NCI-H1417 treated with DMSO at 0.1 percent for 48 hours (cell line): ENCODE measurements at places on chromosomes 3 and 15.

DNA sequence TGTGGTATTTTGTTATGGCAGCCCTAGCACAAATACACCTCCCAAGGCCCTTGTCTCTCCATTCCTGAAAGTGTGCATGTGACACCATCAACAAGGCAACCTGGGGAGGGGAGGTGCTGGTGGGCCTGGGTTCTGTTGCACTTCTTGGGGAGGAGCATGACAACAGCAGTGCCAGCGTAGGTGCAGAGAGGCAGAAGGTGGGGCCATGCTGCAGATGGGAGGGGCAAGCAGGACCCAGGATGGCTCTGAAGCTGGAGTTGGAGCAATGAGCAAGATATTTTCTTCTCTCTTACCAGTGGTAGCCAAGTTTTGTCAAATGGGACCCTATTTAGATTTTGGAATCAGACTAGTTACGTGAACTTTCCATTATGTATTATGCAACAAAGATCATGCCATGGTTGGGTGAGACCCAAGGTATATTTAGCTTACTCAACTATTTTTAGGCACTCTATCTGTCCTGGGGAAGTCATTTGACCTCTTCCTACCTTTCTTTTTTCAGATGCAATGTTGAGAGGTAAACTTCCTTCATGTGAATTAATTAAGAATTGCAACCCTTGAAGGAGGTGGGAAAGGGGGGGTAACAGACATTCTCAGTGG is 3.4 kb downstream of the FYCO1 start:
- DNase-seq, result no peak

GRCh38 chr3:185511711-185512110 is 12.9 kb upstream of the TMEM41A start:
- DNase-seq, result no peak

DNA sequence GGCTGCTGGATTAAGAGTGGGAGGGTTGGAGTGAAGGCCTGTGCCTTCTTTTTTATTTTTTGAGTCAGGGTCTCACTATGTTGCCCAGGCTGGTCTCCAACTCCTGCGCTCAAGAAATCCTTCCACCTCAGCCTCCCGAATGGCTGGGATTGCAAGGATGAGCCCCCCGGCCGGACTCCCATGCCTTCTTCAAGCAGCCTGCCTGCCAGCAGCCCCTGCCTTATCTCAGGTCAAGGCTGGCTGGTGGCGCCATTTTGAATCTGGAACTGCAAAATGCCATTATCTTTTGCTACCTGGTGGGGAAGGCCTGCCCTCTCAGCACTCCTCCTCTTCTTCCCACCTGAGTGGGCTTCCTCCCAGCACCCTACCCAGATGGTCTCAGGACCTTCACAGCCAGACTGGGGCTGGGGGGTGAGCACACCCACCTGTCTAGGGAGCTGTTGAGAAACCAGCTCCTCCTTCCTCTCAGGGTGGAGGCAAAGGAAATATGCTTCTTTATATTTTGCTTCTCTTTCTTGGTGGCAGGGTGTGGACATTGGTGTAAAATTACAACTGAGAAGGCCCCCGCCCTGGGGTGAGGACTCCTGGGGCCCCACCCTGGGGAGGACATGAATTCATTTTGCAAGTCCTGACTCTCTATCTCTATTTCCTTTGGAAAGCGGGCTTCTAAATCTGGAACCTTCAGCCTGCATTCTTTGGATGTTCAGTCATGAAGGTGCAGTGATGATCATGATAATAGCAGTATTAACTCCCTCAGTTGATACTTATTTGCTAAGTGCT is 7.7 kb upstream of the FLNB start:
- no peak for DNase-seq

- no peak for DNase-seq
Observed at GRCh38 chr3:66673293-66673692, 172.5 kb upstream of the LRIG1 start.

DNA sequence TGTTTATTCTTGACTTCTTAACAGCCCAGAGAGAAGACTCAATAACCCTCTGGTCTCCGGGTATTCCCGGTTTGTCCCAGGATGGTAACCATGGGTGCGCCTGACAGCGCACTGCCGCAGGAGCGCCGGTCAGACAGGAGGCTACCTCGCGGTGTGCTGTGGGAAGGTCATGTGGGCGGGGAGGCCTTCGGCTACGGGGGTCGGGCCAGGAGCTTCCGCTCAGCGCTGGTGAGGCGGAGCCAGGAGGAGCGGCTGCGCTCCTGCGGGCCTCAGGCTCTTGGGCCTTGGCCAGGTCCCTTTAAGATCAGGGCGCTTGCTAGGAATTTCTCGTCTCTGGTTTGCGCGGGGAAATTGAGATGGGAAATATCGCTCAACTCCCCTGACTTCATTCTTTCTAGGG is 182.3 kb upstream of the NDN start:
- no peak for DNase-seq

GRCh38 chr15:80450811-80451321 is 46.7 kb downstream of the ARNT2 start:
- no peak for DNase-seq

GRCh38 chr15:99202176-99202552 is 47.2 kb downstream of the TTC23 start:
- no peak for DNase-seq

- DNase-seq, result no peak
Observed at GRCh38 chr3:191721390-191721861, 260.5 kb downstream of the PYDC2 start.

DNA sequence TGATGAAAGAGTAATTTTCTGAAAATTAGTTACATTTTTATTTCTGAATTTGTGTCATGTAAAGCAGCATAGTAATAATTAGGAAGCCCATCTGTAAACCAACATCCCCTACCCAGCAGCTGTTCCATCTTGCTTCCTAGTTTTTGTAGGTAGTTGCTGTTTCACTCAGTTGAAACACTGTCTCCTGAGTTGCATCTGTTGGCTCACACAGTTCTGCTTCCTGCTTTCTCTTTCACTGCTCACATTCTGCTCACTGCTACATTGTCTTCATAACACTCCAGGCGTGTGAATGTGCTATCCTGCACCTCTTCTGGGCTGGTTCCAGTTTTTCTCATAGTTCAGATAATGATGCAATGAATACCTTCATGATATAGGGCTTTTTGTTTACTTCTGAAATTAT is 123.4 kb downstream of the EPHB1 start:
- DNase-seq, result no peak

GRCh38 chr15:87144775-87145174 is 1065.1 kb downstream of the AGBL1 start:
- DNase-seq, result no peak

- no peak for DNase-seq
Observed at GRCh38 chr3:24494618-24495325, at the start of gene THRB. Gene THRB (minus strand): TSS chr3:24494850.

DNA sequence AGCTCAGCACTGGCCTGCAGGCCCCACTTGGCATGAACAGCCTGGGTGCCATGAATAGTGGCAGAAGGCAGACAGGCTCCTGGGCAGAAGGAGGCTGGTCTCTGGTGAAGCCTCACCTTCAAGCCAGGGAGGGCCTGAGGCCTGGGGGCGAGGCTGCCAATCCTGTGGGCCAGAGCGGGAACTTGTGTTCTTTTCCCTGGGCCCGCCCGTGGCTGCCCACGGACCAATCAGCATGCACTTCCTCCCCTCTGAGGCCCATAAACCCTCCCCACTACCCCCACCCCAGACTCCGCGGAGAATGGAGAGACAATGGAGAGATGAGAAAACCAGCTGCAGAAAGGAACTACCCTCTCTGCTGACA is 283.8 kb upstream of the ROBO1 start:
- no peak for DNase-seq

DNA sequence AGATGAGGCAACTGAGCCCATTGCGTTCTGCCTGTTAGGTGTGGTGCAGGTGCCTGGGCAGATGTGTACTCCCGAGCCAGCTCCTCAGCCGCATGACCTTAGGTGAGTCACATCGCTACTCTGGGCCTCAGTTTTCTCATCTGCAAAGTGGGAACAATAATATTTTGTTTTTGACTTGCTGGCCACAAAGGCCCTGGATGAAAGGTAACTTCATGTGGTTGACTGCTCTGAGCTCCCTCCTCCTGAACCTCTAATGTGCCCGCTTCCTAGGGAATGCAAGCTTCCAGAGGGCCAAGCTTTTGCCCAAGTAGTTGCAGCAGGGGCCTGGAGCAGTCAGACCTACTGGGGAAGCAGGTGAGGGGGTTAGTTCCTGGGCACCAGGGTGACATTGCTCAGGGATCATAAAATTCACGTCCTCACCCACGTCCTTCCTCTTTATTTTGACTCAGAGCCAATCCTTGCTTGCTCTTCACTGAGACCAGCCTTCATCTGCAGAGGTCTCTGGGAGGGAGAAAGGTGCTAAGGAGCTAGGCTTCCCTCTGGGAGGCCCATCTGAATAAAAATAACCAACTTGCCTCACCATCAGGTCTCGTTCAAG is 149.0 kb upstream of the TLE3 start:
- no peak for DNase-seq

- no peak for DNase-seq
Observed at GRCh38 chr3:25817107-25817506, 27.2 kb downstream of the OXSM start.

GRCh38 chr3:8371085-8371551 is 130.5 kb upstream of the LMCD1 start:
- no peak for DNase-seq

DNA sequence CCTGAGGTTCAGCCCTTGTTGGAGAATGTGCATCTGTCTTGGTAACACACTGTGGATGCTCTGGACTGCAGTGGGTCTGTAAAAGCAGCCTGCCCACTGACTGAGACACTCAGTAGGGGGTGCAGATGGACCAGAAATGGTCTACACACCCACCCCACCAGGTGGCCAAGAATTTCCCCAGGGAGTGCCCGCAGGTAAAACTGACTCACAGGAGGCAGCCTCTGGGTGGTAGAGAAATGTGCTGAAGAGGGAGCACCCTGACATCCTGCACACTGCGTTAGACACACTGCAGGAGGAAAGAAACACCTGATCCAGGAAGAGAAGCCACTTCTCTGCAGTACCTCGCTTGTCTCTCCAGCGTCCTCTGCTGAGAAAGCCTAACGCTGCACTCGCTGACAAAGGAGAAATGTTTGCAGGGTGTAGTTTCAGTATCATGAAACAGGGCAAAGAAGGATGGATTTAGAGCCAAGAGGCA is 109.5 kb upstream of the ABHD17C start:
- no peak for DNase-seq

DNA sequence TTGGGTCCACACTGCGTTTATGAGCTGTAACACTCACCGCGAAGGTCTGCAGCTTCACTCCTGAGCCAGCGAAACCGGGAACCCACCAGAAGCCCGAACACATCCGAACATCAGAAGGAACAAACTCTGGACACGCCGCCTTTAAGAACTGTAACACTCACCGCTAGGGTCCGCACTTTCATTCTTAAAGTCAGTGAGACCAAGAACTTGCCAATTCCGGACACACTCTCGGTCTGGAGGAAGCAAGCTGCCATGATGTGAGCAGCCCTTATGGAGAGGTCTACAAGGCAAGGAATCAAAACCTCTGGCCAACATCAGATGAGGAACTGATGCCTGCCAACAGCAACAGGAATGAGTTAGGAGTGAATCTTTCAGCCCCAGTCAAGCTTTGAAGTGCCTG is 62.9 kb downstream of the SLC28A2 start:
- no peak for DNase-seq

- DNase-seq, result no peak
Observed at GRCh38 chr3:58962040-58962651, 87.7 kb downstream of the CFAP20DC start.

GRCh38 chr3:118942671-118943070 is 92.0 kb downstream of the IGSF11 start:
- DNase-seq, result no peak

- DNase-seq, result no peak
Observed at GRCh38 chr3:157043771-157044170, 116.2 kb downstream of the CCNL1 start.

- DNase-seq, result no peak
Observed at GRCh38 chr3:185789891-185790830, 34.7 kb downstream of the IGF2BP2 start.

GRCh38 chr3:144341471-144341870 is 369.8 kb downstream of the DIPK2A start:
- no peak for DNase-seq

DNA sequence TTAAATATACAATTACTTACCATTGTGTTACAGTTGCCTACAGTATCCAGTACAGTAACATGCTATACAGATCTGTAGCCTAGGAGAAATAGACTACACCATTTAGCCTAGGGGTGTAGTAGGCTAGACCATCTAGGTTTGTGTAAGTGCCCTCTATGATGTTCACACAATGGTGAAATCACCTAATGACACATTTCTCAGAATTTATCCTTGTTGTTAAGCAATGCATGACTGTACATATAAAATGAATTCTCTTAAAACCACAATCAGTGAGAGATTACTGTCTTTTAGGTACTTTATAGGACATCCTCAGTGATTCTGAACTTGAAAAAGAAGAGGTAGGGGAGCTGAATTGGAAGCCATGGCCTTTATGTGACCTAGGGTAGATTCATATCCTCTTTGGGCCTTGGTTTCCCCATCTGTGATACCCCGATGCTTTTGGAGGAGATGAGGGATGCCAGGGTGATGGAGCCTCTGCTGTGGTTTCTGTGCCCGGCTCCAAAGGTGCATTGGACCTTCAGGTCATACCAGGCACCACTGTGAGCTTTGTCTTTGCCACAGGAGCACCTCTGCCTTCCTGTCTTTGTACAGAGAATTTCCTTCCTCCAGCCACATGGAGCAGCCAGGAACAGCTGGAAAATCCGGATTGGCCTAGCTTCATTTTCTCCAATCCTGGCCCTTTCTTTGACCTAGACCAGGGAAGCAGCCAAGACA is 51.9 kb upstream of the FLNB start:
- no peak for DNase-seq

DNA sequence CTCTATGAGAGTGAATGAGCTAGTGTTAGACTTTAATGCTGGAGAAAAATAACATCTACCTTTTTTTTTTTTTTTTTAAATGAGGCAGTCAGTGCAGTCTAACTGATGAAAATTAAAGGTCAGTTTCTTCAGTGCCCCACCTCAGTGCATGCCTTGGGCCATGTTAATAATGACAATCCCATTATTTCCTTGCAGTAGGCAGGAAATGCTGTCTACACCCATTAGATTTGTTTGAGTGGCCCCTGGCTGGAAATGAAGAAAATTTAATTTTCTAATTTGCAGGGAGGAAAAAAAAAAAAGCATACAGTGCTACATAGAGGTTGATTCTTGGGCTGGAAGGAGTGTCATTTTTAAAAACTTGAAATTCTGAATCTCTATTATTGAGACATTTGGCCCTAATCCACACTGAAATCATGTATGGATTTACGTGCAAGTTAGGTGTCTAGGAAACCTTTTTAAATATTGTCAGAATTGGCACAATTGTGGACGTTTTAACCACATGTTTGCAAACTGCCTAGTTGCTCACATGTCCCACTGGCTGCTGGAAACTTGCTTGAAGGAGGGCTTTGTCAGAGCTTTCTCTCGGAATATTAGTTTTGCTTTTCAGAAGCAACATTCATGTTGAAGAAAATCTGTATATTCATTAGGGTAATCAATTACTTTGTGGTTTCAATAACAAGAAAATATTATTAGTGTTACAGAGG is 18.4 kb downstream of the FNDC3B start:
- no peak for DNase-seq

GRCh38 chr15:71800190-71800589 is 10.2 kb upstream of the NR2E3 start:
- DNase-seq, result no peak

- no peak for DNase-seq
Observed at GRCh38 chr15:67091071-67091979, 25.9 kb downstream of the SMAD3 start.
